Heart right ventricle (tissue), 16 donors: ENCODE measurements at places on chromosomes 1 and 21.
A peak's percentile ranks its signal among the peaks of the same experiment; 100 is the strongest.

DNA sequence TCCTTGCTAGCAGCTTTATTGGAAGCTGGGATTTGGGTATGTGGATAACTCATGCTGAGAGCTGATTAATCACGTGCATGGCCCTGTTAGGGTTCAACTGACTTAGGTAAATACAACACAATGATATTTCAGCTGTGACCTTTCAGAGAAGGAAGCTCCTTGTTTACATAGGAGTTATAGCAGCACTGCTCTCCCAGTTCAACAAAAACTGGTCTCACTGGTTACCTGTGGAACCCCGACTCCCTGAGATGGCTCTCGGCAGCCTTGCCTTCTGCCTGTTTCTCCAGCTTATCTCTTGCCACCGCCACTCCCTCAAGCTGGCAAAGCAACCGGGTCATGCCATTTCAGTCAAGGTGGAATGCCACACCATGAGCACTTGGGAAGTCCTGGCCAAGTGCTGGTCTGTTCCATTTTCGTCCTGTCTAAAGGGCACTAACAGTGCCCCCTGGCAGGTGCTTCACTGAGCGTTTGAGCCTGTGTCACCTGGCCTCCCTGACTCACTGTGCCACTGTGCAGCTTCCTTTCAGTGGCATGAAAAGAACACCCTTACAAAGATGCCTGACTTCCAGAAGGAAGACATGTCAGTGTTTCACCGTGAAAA, 31.6 kb downstream of the DOP1B start:
- H3K27me3 ChIP-seq: no peaks in the 10 kb centered on the region
- H3K36me3 ChIP-seq: no peaks in the 10 kb centered on the region
- peak; percentile 68 for DNase-seq
- H3K4me3 ChIP-seq: no peak overlapping the region

DNA sequence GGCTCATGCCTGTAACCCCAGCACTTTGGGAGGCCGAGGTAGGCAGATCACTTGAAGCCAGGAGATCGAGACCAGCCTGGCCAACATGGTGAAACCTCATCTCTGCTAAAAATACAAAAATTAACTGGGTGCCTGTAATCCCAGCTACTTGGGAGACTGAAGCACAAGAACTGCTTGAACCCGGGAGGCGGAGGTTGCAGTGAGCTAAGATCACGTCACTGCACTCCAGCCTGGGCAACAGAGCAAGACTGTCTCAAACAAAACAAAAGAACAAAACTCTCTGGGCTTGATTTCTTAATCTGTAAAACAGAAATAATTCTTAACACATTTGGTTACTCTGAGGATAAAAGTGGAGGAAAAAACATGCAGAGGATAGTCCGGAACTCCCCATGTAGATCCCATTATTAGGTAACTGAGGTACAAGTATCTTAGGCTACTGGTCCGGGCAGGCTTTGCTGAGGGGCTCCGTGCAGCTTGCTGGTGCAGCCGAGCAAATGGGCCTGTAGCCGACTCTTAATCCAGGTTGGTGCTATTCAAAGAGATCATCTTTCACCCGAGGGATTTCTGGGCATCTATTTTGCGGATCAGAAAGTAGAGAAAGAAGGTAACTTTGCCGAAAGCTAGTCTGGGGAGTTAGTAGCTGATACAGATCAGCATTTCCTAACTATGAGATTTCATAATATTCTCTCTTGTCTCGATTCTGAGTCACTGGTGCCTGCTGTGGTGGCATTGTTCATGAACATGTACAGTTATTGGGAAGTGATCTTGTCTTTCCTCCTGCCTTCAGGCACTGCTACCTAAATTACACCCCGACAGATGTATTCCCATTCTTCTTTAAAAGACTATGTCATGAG, 56.8 kb downstream of the NFIA start:
- DNase-seq: no peak
- H3K4me3 ChIP-seq: no peak overlapping the region
- no peaks in the 10 kb centered on the region for H3K27me3 ChIP-seq
- H3K4me1 ChIP-seq: peaks cover 35% of the 10 kb centered on the region
- no peaks in the 10 kb centered on the region for H3K36me3 ChIP-seq

GRCh38 chr1:193569096-193569982, 382.9 kb upstream of the B3GALT2 start:
- no peak for DNase-seq
- H3K27me3 ChIP-seq: no peaks in the 10 kb centered on the region
- H3K4me3 ChIP-seq: no peak overlapping the region

DNA sequence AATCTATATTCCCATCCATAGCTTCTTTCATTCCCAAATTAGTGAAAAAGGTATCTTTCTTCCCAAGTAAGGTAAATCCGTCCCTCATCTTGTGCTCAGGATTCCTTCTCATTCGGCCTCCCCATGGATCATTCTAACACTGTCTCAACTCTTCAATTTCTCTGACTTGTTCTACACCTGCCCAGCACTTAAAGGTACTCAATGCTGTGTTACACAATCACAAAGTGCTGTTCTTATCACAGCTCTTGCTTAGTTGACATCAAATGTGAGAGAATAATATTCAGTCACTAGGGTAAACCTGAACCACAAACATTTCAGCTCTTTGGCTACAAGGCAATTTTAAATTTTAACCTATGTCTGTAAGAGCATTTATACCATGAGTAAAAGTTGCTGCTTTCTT, 94.8 kb downstream of the DIRAS3 start:
- no peaks in the 10 kb centered on the region for H3K27me3 ChIP-seq
- no peak for DNase-seq
- H3K4me1 ChIP-seq: peaks cover 4% of the 10 kb centered on the region
- H3K36me3 ChIP-seq: no peaks in the 10 kb centered on the region

DNA sequence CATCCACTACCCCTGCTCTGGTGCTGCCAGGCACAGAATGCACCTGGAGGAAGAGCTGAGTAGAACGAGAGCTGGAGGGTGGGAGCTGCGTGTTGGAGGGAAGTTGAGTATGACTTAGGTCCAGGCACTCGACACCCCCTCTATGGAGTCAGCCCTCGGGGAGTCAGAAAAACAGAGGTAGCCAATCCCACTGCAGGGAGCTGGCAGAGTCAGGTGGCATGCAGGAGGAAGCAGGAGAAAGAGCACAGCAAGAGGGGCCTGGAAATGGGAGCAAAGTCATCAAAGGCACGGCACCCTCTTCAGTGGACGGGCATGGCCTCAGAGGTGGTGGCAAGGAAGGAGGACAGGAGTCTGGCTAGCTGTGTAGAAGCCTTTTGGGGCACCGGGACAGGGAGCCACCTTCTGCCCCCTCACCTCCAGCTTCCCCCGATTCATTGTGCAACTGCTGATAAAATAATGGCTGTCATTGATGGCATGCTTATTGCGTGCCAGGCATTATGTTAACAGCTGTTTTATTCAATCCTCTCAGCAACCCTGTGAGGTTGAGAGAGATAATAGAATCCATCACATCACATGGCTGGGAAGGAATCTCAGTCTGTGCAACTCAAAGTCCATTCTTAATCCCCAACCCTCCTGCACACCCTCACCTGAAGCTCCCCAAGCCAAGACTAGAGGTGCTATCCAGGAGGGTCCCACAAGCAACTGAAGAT, 42.0 kb downstream of the C1orf198 start:
- H3K4me3 ChIP-seq: no peak overlapping the region
- H3K4me1 ChIP-seq: peaks cover 40% of the 10 kb centered on the region
- peak overlapping the region; percentile 90 for H3K27ac ChIP-seq
- no peaks in the 10 kb centered on the region for H3K27me3 ChIP-seq

- no peaks in the 10 kb centered on the region for H3K36me3 ChIP-seq
- no peak within 1 kb of the TSS for H3K27ac ChIP-seq
- DNase-seq: no peak
- peak within 1 kb of the TSS; percentile 32 for H3K4me3 ChIP-seq
- peaks cover 62% of the 10 kb centered on the region for H3K27me3 ChIP-seq
- H3K4me1 ChIP-seq: peaks cover 10% of the 10 kb centered on the region
Observed at GRCh38 chr1:26045722-26046245, at the start of gene SLC30A2. SLC30A2 (minus strand) TSS chr1:26046118; CDS start chr1:26045896, 222 bp downstream.

- no peak overlapping the region for H3K4me3 ChIP-seq
- H3K36me3 ChIP-seq: no peaks in the 10 kb centered on the region
- H3K27ac ChIP-seq: no peak overlapping the region
- no peaks in the 10 kb centered on the region for H3K4me1 ChIP-seq
- no peak for DNase-seq
Observed at GRCh38 chr1:222654849-222655248, 37.0 kb downstream of the MIA3 start.

DNA sequence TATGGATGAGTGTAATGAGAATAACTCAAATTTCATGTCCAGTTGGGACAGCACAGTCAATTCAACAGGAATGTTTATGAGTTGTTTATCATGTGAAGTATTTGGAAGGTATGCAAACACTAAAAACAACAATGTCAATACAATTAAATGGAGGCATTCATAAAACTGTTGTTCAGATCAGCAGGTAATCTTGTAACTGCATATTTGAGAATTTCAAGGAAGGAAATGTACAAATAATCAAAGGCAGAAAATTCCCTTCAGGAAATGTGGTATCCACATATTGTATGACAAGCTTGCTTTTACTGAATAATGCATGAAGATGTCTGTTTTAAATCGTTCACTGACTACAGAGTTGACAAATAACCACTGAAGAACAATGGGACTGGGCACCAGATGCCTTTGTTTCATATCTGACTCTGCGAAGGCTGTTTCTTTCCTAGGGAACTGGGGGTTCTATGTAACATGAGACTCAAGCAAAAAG, 198.3 kb downstream of the LTN1 start:
- no peaks in the 10 kb centered on the region for H3K4me1 ChIP-seq
- no peaks in the 10 kb centered on the region for H3K27me3 ChIP-seq
- no peaks in the 10 kb centered on the region for H3K36me3 ChIP-seq
- DNase-seq: no peak

DNA sequence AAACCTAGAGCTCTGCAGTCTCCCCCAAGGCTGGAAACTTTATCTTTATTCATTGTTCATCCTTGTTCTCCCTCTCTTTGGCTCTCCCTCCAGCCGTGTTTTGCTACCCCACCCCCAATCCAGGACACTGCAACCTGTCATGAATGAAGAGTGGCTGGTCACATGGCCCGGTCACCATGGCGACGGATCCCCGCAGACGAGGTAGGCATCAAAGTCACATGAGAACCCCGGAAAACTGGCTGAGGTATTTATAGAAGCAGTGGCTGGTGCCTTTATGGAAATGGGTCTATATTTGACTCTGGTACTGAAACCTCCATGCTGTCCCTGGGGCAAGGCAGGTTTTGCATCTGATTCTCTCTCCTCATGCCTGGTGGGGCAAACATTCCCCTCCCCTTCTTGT, 13.4 kb upstream of the SLC6A17 start:
- H3K27me3 ChIP-seq: peaks cover 60% of the 10 kb centered on the region
- H3K36me3 ChIP-seq: no peaks in the 10 kb centered on the region
- DNase-seq: peak; percentile 30
- no peak overlapping the region for H3K4me3 ChIP-seq

GRCh38 chr1:192474080-192474683, 101.4 kb upstream of the RGS1 start:
- H3K4me3 ChIP-seq: no peak overlapping the region
- DNase-seq: peak; percentile 11
- H3K27ac ChIP-seq: no peak overlapping the region
- no peaks in the 10 kb centered on the region for H3K4me1 ChIP-seq
- H3K36me3 ChIP-seq: no peaks in the 10 kb centered on the region
- H3K27me3 ChIP-seq: peaks cover 25% of the 10 kb centered on the region

GRCh38 chr1:166858726-166859419, 17.2 kb downstream of the TADA1 start:
- H3K27me3 ChIP-seq: no peaks in the 10 kb centered on the region
- peaks cover 10% of the 10 kb centered on the region for H3K4me1 ChIP-seq
- H3K27ac ChIP-seq: no peak overlapping the region
- DNase-seq: no peak

DNA sequence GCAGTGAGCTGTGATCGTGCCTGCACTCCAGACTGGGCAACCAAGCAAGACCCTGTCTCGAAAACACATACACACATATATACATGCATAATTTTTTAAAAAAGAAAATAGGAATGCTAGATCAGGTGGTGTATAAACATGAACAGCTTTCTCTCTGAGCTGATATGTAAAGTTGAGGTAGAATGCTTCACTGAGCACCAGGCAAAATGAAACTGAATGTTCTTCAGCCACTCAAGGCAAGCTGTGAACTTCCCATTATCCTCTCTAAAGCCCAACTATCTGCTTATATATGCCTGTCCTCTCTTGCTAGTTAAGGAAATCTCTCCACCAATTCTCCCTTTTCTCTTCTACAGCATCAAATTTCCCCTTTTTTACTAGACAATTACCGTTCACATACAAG, 93.0 kb downstream of the NUF2 start:
- H3K36me3 ChIP-seq: no peaks in the 10 kb centered on the region
- DNase-seq: no peak
- no peak overlapping the region for H3K27ac ChIP-seq
- H3K4me3 ChIP-seq: no peak overlapping the region

DNA sequence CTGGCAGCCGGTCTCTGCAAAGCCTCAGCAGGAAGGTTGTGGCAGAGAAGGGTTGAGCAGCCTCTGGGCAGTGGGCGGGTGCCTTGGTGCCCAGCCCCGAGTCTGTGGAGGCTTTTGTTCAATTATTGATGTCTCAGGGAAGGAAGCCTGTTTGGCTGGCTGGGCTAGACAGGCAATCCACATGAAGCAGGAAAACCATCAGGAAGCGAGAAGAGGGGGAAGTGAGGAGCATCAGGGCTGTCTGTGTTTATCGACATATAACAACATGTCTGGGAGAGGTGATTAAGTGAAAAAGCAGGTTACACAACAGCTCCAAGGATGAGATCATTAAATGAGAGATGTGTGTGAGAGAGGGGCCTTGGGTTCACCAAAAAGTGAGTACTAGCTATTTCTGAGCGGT, 105.4 kb downstream of the UBE2U start:
- DNase-seq: no peak
- no peaks in the 10 kb centered on the region for H3K36me3 ChIP-seq
- H3K4me3 ChIP-seq: no peak overlapping the region
- no peaks in the 10 kb centered on the region for H3K4me1 ChIP-seq

DNA sequence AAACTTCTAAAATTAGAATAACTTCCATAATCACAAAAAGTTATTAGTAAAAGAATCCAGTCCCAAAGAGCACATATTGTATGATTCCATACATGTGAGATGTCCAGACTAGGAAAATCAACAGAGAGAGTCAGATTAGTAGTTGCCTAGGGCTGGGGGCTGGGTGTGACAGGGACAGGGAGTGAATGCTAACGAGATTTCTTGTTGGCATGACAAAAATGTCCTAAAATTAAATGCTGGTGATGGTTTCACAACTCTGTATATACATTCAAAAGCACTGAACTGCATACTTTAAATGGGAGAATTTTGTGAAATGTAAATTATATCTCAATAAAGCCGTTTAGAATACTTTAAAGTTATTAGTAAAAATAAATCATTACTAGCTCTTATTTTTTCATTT, 92.2 kb downstream of the SLC44A5 start:
- H3K36me3 ChIP-seq: no peaks in the 10 kb centered on the region
- no peaks in the 10 kb centered on the region for H3K27me3 ChIP-seq
- H3K4me1 ChIP-seq: no peaks in the 10 kb centered on the region
- H3K27ac ChIP-seq: no peak overlapping the region

- H3K4me3 ChIP-seq: no peak overlapping the region
- peaks cover 5% of the 10 kb centered on the region for H3K27me3 ChIP-seq
- no peaks in the 10 kb centered on the region for H3K4me1 ChIP-seq
- H3K36me3 ChIP-seq: no peaks in the 10 kb centered on the region
Observed at GRCh38 chr1:14183329-14183728, 415.2 kb upstream of the KAZN start.

- no peak overlapping the region for H3K4me3 ChIP-seq
- no peak for DNase-seq
- H3K36me3 ChIP-seq: no peaks in the 10 kb centered on the region
- no peaks in the 10 kb centered on the region for H3K27me3 ChIP-seq
- no peak overlapping the region for H3K27ac ChIP-seq
Observed at GRCh38 chr21:28402616-28402989, 590.1 kb downstream of the LTN1 start.
